ENCODE measurements at places on chromosomes 1 and 21.

GRCh38 chr1:11652203-11652780, 1.9 kb downstream of the FBXO2 start:
- DNase-seq, result no peak

DNA sequence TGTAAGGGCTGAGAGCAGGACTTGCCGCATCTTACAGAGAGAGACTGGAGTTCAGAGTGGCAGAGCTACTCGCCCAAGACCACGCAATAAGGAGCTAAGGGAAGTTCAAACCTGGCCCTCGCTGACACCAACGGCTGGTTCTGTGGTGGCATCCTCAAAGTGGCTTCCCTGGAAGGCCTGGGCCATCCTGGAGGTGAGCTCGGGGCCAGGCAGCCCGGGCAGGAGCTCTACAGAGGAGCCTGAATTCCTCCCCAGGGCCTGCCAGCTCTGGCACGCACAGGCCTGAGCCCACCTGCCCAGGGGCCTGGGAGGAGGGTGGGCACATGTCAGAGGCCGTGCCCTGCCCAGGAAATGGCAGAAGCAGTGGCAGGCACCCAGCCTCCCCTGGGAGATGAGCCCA, 68.6 kb downstream of the MEGF6 start:
- no peak for DNase-seq

DNA sequence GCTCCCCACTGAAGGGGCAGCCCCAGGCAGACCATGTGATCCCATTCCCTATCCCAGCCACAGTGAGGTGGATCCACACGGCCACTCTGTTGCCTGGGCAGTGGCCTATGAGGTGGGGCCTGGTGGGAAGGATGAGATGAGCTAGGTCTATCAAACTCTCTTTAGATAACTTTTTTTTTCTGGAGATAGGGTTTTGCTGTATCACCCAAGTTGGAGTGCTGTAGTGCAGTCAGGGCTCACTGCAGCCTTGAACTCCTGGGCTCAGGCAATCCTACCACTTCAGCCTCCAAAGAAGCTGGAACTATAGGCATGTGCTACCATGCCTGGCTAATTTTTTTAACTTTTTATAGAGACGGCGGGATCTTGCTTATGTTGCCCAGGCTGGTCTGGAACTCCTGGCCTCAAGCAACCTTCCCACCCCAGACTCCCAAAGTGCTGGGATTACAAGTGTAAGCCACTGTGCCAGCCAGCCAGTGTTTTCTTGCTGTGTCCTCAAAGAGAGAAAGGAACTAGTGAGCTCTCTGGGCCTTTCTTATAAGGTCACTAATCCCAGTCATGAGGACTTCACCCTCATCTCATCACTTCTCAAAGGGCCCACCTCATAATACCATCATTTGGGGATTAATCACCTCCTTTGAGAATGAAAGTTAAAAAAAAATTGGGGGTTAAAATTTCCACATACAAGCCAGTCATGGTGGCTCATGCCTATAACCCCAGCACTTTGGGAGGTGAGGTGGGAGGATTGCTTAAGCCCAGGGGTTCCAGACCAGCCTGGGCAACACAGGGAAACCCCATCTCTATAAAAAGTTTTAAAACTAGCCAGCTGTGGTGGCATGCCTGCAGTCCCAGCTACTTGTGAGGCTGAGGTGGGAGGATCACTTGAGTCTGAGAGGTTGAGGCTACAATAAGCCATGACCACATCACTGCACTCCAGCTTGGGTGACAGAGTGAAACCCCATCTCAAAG, 36.6 kb downstream of the H3-3A start:
- DNase-seq, result no peak

- DNase-seq, result no peak
These were observed 69.7 kb upstream of the SOD1 start for GRCh38 chr21:31589820-31590219.

DNA sequence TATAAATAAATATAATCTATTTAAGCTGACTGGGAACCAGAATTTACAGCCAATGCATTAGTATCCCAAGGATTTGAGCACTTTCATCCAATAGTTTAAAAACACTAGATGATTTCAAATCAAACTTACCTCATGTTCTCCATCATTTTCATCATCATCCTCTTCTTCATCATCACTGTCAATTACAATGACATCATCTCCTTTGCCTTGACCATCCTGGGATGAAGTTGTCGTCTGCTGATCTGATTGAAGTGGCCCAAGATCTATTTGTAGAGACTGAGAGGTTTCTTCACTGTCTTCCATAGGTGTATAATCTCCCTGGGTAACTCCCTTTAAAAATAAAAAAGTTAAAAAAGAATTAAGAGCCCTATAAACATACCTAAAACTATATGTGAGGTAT, 47.7 kb downstream of the TPR start:
- no peak for DNase-seq

DNA sequence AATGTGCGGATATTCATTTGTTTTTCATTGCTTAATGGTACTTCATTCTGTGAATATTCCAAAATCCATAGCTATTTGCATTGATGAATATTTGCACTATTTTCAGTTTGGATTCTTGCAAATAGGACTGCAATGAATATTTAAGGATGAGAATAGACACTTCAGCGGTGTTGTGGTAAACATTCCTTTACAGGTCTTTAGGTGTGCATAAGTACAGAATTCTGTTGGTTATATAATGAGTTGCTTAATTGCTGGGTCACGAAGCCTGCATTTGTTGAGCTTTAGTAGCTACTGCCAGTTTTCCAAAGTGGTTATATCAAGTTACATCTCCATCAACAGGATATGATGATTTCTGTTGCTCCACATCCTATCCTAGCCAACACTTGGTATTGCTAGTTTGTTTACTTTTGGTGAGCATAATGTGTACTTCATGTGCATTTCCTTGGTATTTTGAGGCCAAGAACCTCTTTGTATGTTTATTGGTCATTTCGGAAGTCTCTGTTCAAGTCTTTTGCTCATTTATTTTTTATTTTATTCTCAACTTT, 64.2 kb upstream of the CYYR1 start:
- no peak for DNase-seq

DNA sequence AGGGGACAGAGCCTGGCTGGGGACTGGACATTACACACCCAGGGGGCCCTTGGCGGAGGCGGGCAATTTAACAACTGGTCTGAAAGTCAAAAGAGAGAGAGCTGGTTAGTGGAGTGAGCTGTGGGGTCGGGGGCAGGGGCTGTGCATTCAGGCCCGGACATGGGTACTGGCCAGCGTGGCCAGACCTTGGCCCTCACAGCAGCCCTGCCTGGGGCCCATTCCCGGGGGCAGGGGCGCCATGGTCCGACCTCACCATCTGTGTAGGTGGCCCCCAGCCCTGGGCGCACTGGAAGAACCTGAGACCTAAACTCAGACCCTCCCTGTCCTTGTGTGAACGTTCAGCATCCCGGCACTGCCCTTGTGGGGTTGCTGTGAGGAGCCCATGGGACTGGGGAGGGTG, 5.0 kb downstream of the CLDN19 start:
- DNase-seq, result no peak

DNA sequence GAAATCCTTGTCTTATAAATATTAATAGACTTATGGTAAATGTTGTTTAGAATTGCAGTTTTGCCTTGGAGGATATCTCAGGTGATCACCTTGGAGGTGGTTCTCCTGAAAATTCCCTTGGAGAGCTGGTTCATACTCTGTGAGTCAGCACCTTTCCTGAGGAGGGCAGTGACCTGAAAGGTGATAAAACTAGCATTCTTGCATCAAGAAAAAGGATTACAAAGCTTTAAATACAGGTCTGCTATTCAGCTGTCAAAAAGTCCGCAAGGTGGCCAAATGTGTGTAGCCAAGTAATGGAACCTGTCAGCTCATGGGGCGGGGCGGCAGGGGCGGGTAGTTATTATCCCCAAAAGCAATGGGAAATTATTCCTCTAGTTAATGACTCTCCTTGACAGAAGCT, 52.8 kb upstream of the EDARADD start:
- no peak for DNase-seq

DNA sequence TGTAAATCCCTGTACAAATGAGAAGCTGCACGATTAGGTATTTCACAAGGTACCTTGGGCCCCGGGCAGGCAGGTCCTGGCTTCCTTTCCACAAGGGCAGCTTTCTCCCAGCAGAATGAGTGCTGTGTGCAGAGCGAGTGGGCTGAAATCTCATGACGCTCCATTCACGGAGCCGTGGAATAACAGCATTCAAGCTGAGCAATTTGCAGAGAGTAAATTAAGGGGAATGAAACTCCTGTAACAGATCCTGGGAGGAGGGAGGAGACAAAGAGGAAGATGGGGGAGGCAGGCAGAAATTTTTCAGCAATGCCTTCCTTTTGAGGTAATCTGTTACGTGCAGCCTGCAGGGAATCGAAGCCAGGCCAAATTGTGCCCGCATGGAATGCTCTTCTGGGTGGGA, 239.9 kb downstream of the TNR start:
- no peak for DNase-seq

DNA sequence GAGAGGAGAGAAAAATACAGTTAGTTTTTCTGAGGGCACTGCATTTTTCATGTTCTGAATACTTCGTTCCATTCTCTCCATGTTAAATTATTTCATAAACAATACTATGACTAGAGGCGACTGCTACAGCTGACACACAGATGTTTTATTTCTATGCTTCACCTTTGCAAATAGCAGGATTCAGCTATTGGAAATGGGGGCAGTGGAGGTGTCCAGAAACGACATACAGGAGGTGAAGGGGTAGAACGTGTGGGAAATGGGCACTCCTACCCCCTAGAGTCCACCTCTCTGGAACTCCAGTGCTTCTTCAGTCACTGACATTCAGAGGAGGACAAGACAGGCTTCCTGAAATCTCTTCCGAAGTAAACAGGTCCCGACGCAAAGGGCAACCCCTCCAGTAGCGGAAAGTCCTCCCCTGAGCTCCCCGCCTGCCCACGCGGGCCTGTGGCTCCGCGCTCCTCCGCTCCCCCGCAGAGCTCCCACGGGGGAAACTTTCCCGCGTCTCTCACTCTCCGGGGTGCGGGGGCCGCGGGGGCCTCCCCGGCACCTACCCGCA, 480 bp downstream of the DPYD start:
- DNase-seq, result peak; percentile 59

GRCh38 chr1:56872597-56872996, 18.0 kb downstream of the C8A start:
- peak; percentile 60 for DNase-seq

DNA sequence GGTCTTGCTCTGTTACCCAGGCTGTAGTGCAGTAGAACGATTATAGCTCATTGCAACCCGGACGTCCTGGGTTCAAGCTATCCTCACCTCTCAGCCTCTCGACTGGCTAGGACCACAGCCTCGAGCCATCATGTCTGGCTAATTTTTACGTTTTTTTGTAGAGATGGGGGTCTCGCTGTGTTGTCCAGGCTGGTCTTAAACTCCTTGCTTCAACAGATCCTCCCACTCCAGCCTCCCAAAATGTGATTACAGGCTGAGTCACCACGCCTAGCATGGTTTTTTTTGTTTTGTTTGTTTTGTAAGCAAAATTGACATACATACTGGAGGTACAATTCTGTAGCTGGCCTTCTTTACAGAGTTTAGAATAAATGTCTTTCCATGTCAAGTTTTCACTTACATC, 994 bp upstream of the LAMTOR5 start:
- DNase-seq, result no peak

GRCh38 chr1:74679811-74680210, 6.2 kb upstream of the ERICH3 start:
- DNase-seq, result no peak

- no peak for DNase-seq
These were observed at the start of gene ARHGEF19 for GRCh38 chr1:16212251-16212961. TSS of gene ARHGEF19 (minus strand) at chr1:16212652. CDS start at chr1:16209054, 3,598 bp downstream.

- no peak for DNase-seq
These were observed 1.1 kb upstream of the GUCA2B start for GRCh38 chr1:42152119-42152518.

DNA sequence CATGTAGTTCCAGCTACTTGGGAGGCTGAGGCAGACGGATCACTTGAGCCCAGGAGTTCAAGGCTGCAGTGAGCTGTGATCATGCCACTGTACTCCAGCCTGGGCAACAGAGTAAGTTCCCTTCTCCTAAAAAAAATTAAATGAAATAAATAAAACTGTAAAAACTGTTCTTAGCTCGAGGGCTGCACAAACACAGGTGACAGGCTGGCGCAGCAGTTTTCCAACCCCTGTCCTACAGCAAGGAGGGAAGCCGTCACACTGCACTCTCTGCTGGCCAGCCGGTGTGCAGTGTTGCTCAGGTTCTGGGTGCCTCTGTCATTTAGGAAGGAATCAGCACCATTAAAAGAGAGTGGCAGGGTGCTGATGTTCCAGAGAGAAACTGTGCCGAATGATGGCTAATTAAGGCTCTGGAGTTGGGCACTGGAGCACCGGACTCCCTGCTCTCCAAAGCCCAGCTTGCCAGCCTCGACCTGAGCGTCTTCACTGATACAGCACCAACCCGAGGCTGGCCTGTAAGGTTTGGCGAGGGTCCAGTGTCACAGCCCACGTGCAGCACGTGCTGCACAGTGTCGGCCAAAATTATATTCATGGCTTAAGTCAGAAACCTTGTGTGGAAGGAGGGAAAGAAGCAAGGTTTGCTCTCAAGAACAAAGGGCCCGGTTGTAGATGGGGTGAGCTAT, 26.4 kb upstream of the KCNAB2 start:
- DNase-seq, result no peak

- DNase-seq, result no peak
These were observed 76.5 kb upstream of the C1orf21 start for GRCh38 chr1:184310157-184310819.

DNA sequence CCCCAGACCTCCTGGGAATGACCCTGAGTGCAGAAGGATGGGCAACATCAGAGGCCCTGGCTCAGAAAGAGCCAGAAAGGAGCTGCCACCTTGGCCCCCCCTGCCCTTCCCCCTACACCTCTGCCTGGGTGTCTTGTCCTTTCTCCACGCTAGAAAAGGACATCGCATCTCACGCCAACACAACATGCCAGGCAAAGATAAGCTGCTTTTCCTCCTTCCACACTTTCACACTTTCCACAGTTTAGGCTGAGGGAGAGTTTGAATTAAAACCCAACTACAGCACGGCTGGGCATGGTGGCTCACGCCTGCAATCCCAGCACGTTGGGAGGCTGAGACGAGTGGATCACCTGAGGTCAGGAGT, 109.5 kb downstream of the SPSB1 start:
- DNase-seq, result no peak

GRCh38 chr1:241217516-241217915, 139.5 kb downstream of the RGS7 start:
- DNase-seq, result no peak

DNA sequence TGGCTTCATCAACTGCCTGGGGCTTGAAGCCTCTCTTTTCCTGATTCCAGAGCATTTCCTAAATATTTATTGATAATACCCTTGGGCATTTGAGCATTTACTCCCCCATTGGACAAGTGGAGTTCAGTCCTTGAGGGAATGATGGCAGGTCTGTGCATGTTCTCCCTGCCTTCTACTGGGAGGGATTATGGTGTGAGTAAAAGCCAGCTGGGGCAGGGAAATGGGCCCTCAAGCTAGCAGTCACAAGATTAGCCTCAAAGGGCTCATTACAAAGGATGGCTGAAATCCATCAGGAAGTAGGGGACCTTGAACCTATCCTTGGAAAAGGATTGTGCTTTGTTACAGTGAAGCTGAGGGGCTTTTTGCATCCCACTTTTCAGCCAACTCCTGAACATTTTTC, 24.2 kb upstream of the OSBPL9 start:
- DNase-seq, result no peak

GRCh38 chr21:25509862-25510261, 97.4 kb downstream of the MRPL39 start:
- DNase-seq, result no peak

- DNase-seq, result peak; percentile 20
These were observed 241.2 kb upstream of the ST6GALNAC5 start for GRCh38 chr1:76625886-76626678.

GRCh38 chr1:237613984-237614383, 276.7 kb downstream of the ZP4 start:
- no peak for DNase-seq

Measured in EH (cell line).